ENCODE measurements at places on chromosomes 7 and 10.

DNA sequence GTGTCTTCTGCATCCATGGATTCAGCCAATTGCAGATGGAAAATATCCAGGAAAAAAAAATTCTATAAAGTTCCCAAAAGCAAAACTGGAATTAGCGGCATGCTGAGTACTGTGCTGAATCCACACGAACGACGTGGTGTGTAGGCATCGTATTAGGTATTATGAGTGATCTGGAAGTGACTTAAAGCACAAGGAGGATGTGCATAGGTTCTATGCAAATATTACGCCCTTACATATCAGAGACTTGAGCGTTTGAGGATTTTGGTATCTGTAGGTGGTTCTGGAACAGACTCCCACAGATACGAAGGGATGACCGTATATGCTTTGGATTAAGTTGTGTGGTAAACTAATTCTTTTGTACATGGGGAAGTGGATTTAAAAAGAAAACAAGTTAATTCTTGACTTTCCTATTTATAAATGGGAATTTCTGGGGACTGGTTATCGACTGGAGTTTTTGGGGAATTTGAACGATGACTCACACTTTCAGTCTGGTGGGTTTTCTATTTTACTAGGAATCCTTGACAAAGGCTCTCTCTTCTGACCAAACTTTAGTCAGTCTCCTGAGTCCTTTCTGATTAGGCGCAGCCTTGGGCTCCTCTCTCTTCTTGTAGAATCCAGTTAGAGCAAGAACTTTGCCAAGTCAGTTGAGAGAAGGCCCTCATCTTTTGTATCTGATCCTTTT lies 5.4 kb upstream of the NUB1 start:
- no peak for DNase-seq

GRCh38 chr7:82049442-82049841 lies 279.6 kb upstream of the HGF start:
- no peak for DNase-seq

DNA sequence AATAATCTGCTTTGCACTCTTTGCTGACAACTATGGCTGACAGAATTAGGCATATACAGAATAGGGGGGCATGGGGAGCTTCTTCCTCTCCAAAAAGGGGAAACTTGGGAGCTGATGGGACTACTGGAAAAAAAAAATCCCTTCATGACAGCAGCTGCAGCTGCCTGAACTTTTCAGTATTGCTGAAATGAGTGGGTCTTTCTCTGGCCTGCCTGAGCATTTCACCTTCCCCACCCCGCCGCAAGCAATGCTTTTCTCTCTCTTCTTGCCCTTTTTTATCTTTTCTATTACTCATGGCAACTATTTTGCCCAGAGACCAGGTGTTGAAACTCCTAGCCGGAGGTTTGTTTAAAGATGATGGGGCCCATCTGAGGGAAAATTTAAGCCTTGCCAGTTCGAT lies 244.9 kb downstream of the SEMA3D start:
- DNase-seq: no peak

DNA sequence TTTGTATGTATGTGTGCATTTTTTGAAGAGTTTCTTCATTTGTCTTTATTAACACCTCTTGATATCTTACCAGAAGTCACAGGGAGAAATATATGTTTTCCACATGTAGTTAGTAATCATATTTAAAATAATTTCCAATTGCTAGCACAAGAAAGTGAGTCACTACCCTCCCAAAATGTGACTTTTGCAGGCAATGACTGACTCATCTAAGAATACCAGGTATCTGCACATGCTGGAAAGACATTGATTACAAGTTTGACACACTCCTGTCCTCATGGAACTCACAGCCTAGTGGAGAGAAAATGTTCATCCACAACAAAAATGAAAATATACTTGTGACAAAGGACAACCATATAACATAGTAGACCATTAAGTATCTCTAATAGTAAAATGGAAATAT lies 82.9 kb downstream of the SEMA3D start:
- DNase-seq: no peak

- no peak for DNase-seq
Observed at GRCh38 chr10:72814099-72814790, 79.3 kb upstream of the OIT3 start.

- DNase-seq: no peak
Observed at GRCh38 chr10:8596929-8597472, 542.5 kb downstream of the GATA3 start.

All from activated CD4-positive, CD25-positive, alpha-beta regulatory T cell treated with anti-CD3 and anti-CD28 coated beads, Interleukin-2, amount 50 U/mL, for 72 hours (primary cell).